ENCODE measurements at places on chromosomes 7 and 10. TPM values are rescaled to one million over a fixed set of nuclear protein-coding genes. Genes with fewer than 3 reads are reported as not detected.

DNA sequence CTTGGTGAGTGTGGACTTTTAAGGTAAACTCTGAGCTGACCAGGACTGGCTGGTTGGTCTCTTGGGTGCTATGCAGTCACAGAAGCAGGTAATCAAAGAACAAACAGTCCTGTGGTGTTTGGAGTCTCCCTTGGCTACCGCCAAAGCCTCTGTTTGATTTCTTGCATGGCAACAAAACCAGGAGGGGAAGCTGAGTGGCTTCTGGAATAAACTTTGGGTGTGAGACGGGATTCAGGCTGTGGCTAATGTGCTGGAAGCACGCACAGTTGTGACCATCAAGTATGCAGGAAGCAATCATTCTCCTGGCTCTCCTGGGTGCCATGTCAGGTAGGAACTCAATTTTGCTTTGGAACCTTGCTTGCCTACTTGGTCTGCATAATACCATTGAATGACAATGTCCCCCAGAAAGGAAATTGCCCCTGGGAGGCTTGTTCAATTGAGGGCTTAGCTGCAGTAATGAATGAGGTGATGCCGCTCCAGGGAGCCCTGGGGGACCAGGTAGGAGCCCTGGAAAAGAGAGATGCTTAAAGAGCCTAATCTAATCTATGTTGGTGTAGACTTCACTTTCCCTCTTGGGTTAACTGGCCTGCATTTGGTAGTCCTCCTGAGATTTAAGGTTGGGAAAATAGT, at the start of gene CDHR3:
CDHR3 (plus strand) TSS at position 227 of the 630 bp plus-strand sequence; CDS start at position 282, 55 bp downstream.
- DNase-seq = no peak

- no peak for DNase-seq
Measured at GRCh38 chr10:112813866-112814591, 136.0 kb upstream of the TCF7L2 start.

HMX2 gene
- total RNA-seq = not detected

DNA sequence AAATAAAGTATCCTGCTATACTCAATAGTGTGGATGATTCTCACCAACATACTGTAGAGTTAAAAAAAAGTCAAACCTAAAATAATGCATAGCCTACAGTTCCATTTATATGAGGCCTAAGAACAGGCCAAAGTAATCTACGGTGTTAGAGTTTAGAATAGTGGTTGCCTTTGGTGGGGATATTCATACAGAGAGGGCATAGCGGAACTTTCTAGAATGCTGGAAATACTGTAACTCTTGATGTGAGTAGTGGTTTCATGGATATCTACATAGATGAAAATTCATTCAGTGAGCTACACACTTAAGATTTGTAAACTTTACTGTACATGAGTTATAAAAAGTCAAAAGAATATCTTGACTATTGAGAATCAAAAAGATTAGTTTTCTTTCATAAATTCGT, 349.9 kb upstream of the NFE2L3 start:
- DNase-seq = no peak

AMZ1 gene
- total RNA-seq = not detected

- DNase-seq = peak; percentile 21
Measured at GRCh38 chr10:101817337-101818118, 716 bp downstream of the OGA start.
